Neuronal stem cell (in vitro differentiated cells): ENCODE measurements at places on chromosomes 5 and 9.

- no peak for DNase-seq
Observed at GRCh38 chr5:98214240-98215051, 559.0 kb upstream of the RGMB start.

- peak; percentile 4 for DNase-seq
Observed at GRCh38 chr9:123225374-123225813, 43.0 kb downstream of the STRBP start.

- no peak for DNase-seq
Observed at GRCh38 chr5:160727296-160727997, 124.6 kb downstream of the ATP10B start.

GRCh38 chr9:110464321-110464720 lies 115.2 kb downstream of the SVEP1 start:
- DNase-seq: no peak
